Activated CD4-positive, alpha-beta T cell treated with anti-CD3 and anti-CD28 coated beads, Interleukin-10, Interleukin-2, amounts not matched to agents 100 ng/mL and 50 ng/mL, durations not matched to agents 16 hours and 8 hours (primary cell): ENCODE measurements at places on chromosomes 3 and 15.
A peak's percentile ranks its signal among the peaks of the same experiment; 100 is the strongest.

DNA sequence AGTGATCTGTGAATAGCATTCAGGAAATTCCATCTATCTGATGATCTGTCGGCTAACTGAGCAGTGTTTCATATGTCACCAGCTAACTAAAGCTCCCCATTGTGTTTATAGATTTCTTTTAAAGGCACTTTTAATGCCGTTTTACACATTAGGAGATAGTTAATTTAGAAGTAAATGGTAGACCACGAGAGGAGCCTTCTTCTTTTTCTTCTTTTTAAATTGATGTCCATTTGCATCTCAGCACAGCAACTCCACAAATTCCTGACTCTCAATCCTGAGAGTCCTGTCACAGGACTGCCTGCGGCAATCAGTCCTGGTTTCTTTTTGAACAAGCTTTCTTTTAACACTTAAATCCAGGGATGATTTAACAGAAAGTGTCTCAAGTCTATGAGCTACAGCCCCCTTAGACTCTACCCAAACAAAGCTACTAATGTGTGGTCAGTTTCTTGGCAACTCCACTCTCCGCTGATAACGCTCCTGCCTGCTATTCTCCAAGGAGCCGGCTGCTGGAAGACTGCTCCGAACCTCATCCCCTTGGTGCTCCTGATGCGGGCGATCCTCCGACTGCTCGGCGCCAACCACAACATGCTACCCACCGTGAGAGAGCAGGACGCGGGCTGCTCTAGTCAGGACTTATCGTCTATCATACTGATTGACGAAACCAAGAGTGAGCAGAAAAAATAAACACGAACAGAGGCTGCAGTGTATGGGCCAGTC is 421.4 kb downstream of the MECOM start:
- DNase-seq: no peak

DNA sequence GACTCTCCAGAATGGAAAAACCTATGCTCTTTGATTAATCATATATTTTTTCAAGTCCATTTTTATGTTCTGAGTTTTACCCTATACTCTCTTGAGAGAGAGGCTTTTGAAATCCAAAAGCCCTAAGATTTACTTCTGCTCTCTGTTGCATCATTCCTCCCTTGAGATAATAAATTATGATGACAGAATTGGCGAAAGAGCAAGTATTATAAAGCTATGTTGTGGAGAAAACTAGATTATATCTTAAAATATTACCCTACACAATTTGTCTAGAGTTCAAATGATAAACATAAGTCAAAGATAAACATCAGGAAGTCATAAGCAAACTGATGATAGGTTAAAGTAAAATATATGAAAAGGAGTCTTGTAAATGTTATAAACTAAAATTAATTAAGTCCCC is 293.4 kb upstream of the MME start:
- no peak for DNase-seq

DNA sequence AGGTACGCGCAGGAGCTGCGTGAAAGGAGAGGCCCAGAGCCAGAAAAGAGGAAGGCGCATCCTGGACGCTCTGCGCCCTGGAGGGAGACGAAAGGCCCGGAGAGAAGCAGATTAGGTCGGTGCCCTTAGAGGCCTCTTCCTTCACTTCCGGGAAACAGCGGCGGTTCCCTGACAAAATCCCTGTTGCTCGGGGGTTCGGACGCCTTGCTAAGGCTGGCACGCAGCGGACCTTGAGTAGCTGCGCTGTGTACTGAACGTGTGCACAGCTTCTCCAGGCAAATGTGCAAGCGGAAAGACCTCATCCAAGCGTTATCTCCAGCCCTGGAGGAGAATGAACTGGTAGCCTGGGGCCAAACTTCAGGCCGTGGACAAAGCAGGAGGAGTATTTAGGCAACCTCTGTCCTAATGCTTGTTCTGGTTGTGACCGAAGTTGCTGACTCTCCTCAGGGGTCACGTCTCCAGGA is 3.0 kb upstream of the SOX14 start:
- no peak for DNase-seq

DNA sequence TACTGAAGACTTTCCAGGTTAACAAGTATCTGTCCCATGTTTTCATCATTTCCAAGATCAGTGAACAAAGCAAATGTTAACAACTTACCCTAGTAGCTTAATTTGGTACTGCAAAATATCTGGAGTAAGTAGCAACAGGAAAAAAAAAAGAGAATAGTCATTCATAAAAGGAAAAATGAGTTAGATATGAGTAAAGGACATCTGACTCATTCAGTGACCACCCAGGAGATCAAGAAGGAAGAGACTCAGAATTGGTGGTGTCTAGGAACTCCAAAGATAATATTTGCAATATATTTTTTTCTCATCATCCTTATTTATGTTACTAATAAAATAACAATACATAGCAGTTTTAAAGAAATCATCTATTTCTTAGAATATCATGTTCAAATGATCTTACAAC is 253.8 kb upstream of the COL8A1 start:
- DNase-seq: no peak

GRCh38 chr3:124799676-124800075 is 69.4 kb downstream of the UMPS start:
- no peak for DNase-seq

DNA sequence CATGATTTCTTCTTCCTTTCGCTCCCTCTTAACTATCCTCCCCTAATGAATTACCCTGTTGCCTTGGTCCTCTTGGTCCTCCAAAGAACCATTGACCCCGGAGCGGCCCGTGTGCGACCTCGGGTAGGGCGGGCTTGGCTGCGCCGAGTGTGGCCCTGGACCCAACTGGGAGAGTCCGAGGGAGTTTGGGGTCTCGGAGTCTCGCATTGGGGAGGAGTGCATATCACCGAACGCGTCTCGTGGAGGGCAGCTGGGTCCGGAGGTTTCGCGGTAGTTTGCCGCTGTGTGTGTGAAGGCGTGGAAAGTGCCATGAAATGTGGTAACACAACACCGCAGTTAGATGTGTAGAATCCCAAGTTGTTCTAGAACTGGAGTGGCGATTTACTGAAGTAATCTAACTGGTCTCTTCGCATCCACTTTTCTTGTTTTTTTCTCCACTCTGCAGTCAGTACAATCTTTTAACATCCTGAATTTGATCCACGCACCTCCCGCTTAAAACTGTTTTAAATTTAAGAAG is 363 bp downstream of the GTF2E1 start:
- peak; percentile 17 for DNase-seq

- no peak for DNase-seq
These were observed 36.5 kb downstream of the TM4SF18 start for GRCh38 chr3:149296972-149297371.

DNA sequence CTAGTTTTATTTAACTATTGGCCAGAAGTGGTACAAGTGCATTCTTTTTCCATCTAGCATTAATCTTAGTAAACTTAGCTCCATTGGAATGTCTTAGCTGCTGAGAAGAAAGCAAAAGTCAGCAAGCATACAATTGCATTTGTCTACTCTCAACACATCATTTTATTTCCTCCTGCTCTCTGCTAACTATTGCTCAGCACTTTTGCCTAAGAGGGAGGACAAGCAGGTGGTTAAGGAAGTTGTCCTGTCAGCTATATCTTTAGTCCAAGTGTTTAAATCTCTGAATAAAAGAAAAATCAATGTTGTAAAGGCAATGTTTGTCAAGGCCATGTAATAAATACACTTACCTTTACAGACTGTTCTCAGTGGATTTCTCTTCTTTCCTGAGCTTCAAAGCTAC is 51.0 kb downstream of the FHIT start:
- DNase-seq: no peak

- no peak for DNase-seq
These were observed 660 bp upstream of the ADAMTSL3 start for GRCh38 chr15:83653288-83653638.

- no peak for DNase-seq
These were observed 307.6 kb upstream of the SLITRK3 start for GRCh38 chr3:165503825-165504224.

DNA sequence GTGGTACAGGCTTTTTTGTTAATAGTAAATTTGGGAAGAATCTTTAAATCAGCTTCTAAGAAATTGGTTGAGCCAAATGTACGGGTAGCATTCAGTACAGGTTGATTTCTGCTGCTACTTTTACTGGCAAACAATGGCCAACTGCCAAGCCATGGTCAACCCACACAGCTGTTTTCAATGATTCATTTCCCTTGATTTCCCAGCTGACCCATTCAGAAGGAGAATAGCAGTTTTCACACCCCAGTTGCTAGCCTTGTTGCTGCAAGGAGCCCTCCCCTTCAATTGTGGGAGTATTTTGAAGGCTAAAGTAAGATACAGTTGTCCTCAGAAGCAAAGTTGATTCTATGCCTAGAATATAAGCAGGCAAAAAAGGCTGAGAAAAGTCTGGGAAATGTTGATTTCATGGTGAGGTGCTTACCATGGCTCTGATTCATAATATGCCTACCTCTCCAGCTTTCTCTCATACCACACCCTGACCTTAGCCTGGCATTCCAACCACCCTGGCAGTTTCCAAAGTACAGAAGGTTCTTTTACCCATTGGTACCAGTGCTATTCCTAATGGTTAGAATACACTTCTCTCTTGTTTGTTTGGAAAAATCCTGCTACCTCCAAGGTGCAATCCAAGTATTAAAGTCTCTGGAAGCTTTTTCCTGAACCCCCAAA is 320.3 kb upstream of the TGFBR2 start:
- DNase-seq: peak; percentile 84

DNA sequence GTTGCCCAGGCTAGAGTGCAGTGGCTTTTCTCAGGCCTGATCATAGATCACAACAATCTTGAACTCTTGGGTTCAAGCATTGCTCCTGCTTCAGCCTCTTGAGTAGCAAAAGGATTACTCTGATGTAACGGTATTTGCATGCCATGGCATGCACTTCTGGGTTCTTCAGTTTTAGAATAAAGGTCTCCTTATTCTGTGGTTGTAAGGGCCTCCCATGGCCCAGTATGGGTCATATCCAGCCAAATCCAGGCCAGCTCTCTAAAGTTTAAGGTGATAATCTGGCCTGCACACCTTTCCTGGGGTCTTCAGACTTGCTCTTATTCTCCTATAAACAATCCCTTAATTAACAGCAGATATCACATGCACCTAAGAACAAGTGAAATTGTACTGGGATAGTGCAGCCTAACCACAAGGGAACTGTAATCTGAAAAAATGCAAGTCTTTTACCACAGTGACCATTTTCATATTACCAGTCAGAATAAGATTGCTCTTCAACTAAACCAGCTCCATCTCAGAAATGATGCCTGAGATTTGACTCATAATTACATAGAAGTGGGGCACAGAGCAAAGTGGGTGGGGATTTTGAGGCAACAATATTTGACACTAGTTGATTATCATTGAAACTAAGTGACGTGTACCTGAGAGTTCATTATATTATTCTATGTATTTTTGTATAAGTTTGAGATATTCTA is 25.4 kb downstream of the COMMD2 start:
- DNase-seq: peak; percentile 84

GRCh38 chr3:111619833-111620232 is 24.7 kb upstream of the ZBED2 start:
- no peak for DNase-seq

- no peak for DNase-seq
These were observed 51.9 kb downstream of the SLC41A3 start for GRCh38 chr3:126031981-126032471.

- peak; percentile 72 for DNase-seq
These were observed 203.8 kb downstream of the UACA start for GRCh38 chr15:70559265-70560239.

DNA sequence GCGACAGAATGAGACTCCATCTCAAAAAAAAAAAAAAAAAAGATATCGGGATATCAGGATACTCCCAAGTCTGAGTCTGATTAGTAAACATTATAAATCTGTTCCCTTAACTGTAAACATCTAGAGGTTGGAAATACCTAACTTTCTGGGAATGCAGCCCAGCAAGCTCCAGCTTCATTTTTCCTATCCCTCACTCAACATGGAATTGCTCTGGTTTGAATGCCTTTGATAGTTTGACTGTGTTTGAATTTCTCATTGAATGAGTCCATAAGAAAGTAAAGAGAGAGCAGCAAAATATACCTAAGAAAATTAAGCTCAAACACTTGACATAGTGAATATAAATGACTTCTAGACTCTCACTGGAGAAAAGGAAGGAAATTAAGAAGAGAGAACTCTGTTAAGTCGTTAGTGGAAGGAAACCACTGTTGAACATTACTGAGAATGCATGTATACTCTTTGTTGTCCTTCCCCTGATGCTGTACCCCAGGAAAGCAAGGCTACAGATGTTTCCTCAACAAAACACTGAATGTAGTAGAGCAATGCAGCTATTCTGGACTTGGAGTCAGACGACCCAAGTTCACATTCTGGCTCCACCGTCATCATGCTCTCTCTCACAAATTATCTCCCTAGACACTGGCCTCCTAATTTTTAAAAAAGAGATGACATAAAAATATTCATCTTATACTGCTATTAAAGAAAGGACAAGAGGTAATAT is 62.4 kb downstream of the CD200 start:
- no peak for DNase-seq

- no peak for DNase-seq
These were observed 533.3 kb downstream of the SOX2 start for GRCh38 chr3:182245059-182245458.

- no peak for DNase-seq
These were observed 269.5 kb upstream of the GBE1 start for GRCh38 chr3:82030916-82031315.

DNA sequence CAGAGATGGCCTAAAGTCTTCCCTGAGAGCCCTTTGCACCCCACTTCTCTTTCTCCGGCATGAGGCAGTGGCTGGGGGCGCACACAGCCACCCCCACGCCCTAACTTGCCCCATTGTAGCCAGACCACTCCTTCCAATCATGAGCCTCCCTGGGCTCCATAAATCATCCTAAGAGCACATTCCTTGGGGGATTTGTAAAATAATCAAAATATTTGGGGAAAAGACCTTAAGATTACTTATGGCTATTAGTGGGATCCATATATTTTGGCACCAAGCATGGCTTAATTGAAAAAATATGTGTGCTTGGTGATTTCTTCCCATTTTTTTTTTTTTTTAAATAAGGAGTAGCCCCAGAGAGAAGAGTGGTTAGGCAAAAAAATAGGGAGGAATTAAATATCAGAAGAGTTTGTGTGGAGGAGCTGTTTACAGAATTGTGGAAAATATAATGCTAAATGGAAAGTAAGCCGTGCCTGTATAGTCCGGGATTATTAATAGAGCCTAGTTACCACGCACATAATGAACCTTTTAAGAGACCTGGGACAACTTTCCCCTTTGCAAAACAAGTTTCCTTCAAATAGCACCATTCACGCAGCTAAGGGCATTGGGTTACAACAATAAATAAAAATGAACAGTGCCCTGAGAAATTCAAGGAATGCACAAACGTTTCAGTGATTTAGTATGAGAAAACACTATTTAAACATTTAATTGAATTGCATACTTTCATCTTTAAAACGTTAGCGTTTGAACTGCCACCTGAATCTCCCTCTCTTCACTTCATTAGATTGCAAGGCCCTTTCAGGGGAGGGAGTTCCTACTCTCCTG is 46.1 kb downstream of the SMAD6 start:
- no peak for DNase-seq
